ENCODE measurements at places on chromosomes 5 and 9. TPM values are rescaled to one million over a fixed set of nuclear protein-coding genes. Genes with fewer than 3 reads are reported as not detected.

The SLCO6A1 gene
- not detected for total RNA-seq

- H3K4me3 ChIP-seq, result no peak overlapping the region
- H3K27me3 ChIP-seq, result peaks cover 42% of the 10 kb centered on the region
- no peaks in the 10 kb centered on the region for H3K36me3 ChIP-seq
- no peak for DNase-seq
- H3K27ac ChIP-seq, result no peak overlapping the region
- H3K4me1 ChIP-seq, result no peaks in the 10 kb centered on the region
Measured at GRCh38 chr9:88816141-88816540, 175.1 kb upstream of the S1PR3 start.

DNA sequence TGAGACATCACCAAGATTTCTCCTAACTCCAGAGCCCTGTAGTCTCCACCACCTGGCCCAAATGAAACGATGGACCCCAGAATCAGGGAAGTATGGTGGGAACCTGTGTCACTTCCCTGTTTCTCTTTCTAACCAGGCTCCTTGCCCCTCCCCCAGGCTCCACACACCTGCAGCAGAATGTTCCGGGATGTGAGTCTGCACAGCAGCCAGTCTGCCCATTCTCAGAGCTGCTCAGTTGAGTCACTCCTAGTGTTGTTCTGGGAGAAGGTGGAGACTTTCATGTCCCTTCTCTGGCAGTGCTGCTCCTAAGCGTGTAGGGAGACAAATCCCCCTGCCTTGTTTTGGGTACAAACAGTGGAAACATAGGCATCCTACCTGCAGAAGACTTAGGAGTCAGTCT lies 76.0 kb upstream of the XPA start:
- DNase-seq, result no peak
- H3K36me3 ChIP-seq, result no peaks in the 10 kb centered on the region
- H3K27ac ChIP-seq, result no peak overlapping the region
- H3K4me1 ChIP-seq, result peaks cover 2% of the 10 kb centered on the region

- DNase-seq, result no peak
- H3K4me3 ChIP-seq, result no peak overlapping the region
- H3K4me1 ChIP-seq, result no peaks in the 10 kb centered on the region
- peaks cover 16% of the 10 kb centered on the region for H3K27me3 ChIP-seq
- no peaks in the 10 kb centered on the region for H3K36me3 ChIP-seq
Measured at GRCh38 chr9:127282611-127283010, 18.0 kb downstream of the GARNL3 start.

GRCh38 chr9:2015581-2016407 lies 647 bp downstream of the SMARCA2 start:
- no peaks in the 10 kb centered on the region for H3K36me3 ChIP-seq
- peak overlapping the region; percentile 97 for H3K27ac ChIP-seq
- peaks cover 4% of the 10 kb centered on the region for H3K27me3 ChIP-seq
- peak; percentile 67 for DNase-seq
- peaks cover 17% of the 10 kb centered on the region for H3K4me1 ChIP-seq
- peak overlapping the region; percentile 100 for H3K4me3 ChIP-seq

All from naive thymus-derived CD8-positive, alpha-beta T cell (primary cell).